Stimulated activated CD4-positive, alpha-beta T cell treated with anti-CD3 and anti-CD28 coated beads, Interleukin-4, amount 100 ng/mL, for 24 hours (primary cell): ENCODE measurements at places on chromosomes 6 and 20.

DNA sequence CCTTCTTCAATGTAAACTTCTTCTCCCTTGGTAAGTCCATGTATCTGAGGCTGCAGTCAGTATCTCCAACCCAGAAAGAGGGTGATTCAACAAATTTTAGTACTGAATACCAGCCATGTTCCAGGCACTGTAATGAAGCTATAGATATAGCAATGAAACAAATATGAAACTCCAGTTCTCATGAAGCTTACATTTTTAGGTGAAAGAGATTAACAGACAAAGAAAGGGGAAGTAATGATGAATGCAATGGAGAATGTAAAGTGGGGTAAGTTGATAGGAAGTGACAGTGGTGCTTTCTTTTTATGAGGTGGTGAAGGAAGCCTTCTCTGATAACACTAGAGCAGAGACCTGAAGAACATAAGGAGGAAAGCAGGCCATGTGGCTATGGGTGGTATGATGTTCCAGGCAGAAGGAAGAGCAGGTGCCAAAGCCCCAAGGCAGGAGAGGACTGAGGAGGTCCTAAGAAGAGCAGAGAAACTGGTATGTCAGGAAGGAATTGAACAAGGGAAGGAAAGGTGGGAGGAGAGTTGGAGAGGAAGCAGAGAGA is 143.6 kb downstream of the TFAP2B start:
- DNase-seq = no peak

- peak; percentile 11 for DNase-seq
These were observed 254.0 kb downstream of the CDC5L start for GRCh38 chr6:44641344-44642031.

GRCh38 chr6:1832844-1833787 is 223.4 kb downstream of the FOXC1 start:
- DNase-seq = no peak

GRCh38 chr6:106086814-106087175 is 659 bp downstream of the PRDM1 start:
- DNase-seq = no peak

GRCh38 chr20:38104285-38104684 is 60.8 kb downstream of the TGM2 start:
- DNase-seq = no peak

DNA sequence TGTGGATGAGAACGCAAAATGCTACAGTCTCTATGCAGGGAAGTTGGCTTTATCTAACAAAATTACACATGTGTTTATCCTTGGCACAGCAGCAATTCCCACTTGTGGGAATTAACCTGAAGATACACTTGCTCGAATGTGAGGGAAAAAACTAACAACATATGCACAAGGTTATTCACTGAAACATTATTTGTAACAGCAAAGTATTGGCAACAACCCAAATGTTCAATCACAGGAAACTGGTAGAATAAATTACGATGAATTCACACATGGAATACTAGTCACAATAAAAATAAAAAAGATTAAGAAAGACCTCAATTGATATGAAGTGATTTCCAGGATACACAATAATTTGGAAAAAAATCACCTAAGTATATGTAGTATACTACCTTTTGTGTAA is 68.1 kb upstream of the OGFRL1 start:
- no peak for DNase-seq
